Cerebellum (tissue), 4 donors: ENCODE measurements at places on chromosomes 2 and 18.

DNA sequence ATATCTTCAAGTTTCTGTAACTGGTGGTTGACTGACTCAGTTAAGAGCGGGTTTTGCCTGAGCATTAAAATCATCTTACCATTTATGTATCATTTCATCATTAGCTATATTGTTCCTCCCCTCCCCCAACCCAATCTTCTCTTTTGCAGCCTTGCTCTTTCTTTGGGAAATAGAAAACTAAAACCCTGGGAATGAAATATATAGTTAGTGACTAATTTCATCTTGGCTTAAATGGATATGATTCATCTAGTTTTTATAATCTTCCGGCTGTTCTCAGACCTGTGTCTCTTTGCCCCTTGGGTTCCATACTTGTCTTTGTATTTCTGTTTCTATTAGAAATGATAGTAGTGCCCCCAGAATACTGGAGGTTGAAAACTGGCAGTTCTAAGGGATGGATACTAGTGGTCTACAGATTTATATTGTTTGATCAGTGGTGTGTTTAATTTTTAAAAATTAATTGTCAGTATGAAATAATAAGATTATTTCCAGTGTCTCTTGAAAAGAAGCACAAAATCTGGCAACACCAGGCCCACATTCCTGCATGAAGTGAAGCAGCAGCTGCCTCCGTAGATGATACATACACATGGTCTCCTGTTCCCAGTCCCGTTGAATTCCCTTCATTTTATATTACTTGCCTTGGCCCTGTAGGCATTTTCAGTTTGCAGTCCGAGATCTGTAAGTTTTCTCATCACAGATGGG lies 44.5 kb downstream of the PHLPP1 start:
- DNase-seq = no peak

DNA sequence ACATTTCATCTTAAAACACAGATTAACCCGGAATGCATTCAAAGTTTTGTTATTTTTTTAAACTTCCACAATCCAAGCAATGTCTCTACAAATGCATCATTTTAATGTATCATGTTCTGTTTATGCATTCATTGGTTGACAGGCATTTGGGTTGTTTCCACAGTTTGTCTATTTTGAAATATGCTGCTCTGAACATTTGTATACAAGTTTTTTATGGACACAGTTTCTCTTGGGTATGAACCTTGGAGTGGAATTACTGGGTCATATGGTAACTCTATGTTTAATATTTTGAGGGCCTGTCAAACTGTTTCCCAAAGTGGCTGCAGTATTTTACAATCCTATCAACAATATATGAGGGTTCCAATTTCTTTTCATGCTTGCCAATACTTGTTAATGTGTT lies 57.3 kb downstream of the GULP1 start:
- DNase-seq = no peak

DNA sequence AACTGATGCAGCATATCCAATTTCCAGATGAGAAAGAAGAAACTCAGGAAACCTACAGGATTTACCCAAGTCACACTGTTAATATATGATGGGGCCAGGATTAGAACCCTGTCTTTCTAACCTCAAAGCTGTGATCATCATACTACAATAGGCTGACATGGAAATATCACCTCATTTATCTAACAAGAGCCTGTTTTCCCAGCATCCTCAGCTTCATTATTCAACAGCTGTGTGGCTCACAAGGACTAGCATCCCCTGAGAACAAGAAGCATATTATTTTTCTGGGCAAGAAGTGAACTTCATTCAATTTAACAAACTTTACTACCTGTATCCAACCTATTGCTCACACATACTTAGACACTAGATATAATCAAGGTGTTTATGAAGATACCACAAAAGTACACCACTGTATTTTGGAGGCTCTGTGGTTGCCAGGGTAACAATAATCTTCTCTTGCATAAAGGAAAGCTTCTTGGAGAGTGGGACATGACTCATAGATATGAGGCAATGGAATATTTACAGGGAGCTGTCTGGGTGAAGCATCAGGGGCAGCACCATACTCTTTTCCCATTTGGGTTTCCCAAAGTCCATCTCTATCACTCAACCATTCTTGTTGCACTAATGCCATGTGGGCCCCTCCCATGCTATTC lies 218.2 kb downstream of the RAD51AP2 start:
- DNase-seq = no peak

GRCh38 chr18:55587418-55588110 lies 428 bp downstream of the TCF4 start:
- peak; percentile 28 for DNase-seq

DNA sequence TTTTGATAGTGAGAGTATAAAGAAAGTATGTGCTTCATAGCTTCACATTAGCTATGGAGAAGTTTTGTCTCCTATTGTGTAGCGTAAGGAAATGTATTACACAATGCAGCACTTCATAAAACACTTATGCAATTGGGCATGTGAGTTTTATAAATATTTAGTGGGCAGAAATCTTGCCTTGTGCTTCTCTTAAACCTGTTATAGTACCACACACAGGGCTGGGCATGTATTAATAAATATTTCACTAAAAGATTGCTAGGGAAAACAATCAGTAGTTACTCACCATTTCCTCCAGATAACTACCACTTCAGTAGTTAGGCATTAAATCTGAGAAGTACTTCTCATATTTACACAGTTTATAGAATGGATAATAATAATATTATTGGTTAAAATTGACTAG lies 1080.8 kb upstream of the PIK3C3 start:
- DNase-seq = no peak

DNA sequence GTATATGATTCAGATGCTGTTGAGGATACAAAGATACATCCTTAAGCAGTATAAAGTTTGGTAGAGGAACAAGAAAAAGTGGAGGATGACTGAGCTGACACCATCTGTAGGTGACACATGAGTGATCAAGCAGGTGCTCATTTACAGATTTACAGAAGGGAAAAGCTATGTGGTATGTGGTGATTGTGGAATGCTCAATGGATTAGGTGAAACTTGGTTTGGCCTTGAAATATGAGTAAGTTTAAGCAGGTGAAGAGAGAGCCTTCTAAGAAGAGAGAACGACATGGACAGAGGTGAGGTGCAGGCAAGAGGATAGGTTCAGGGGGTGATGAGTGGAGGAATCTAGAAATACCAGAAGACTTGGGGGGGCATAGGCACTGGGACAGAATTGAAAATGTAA lies 5.9 kb downstream of the ASXL3 start:
- no peak for DNase-seq

DNA sequence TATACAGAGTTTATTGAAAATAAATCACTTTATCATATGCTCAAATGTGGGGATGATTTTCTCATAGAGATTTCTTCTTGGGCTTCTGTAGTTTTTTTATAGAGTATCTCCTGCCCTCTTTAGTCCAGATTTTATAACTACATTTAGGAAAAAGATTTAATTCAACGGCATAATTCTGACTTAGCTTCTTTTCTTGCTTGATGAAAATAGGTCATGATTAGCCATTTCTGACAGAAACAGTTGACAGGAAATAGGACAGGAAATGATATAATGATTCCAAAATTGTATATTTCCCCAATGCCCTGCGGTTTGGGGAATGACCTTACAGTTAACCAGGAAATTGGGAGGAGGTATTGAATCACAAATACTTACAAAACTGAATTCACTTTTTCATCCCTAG lies 1531.9 kb upstream of the ACVR2A start:
- no peak for DNase-seq

DNA sequence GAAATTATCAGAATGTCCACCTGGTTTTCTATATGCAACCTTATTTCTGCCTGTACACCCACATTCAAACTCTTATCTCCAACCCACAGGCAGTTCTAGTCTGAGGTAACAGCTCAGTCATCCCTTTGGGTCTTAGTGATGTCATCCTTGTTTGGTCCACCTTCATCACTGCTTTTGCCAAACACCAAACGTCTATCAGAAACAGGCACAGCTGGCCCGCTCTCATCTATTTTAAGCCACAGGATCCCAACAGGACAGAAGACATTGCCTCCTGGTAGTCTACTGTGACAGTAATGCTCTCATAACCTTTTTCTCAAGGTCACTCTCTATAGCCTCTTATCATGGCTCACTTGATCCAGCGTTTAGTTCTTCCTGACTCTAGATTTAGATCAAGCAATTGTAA lies 99.0 kb upstream of the CHAC2 start:
- DNase-seq = no peak

GRCh38 chr2:104233591-104233990 lies 620.3 kb upstream of the POU3F3 start:
- no peak for DNase-seq

- no peak for DNase-seq
Measured at GRCh38 chr18:3723554-3723953, 273.6 kb downstream of the TGIF1 start.

GRCh38 chr18:32093102-32093511 lies 1.4 kb downstream of the RNF138 start:
- peak; percentile 38 for DNase-seq

DNA sequence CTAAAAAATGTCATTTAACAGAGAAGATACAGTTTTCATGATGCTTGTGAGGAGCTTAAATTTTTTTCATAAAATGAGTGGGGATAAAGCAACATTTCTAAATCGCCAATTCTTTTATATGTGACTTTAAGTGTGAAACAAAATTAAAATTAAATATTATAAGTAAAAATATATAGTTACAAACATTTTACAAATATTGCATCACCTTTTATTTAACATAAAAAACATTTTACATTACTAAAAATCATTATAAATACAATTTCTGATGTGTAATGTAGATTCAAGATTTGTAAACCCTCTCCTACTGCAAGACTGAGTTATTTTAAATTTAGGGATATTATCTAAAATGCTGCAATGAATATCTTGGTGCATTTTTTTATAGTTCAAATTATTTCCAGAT lies 44.4 kb upstream of the GATA6 start:
- DNase-seq = no peak

- no peak for DNase-seq
Measured at GRCh38 chr18:70078106-70078505, 127.4 kb downstream of the RTTN start.

DNA sequence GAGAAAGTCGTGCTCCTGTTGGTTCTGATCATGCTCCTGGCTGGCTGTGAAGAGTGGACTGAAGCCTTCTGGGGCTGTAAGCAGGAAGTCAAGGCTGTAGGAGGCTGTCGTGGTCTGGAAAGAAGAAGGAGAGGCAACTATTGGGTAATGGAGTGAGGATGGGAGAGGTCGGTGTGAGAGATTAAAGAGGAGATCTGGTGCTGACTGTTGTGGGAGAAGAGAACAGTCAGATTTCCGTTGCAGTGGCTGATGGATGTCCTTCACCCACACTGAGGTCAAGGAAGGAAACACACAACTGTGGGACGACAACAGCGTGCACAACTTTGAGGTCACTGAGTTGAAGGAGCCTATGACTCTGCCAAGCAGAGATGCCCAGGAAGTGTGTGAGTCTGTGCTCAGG lies 2.8 kb upstream of the PSMD1 start:
- DNase-seq = no peak

- no peak for DNase-seq
Measured at GRCh38 chr2:203797276-203797675, 70.3 kb upstream of the CTLA4 start.

GRCh38 chr18:48891721-48892120 lies 59.0 kb downstream of the SMAD7 start:
- DNase-seq = no peak

- DNase-seq = no peak
Measured at GRCh38 chr18:7174344-7175095, 56.4 kb upstream of the LRRC30 start.

- no peak for DNase-seq
Measured at GRCh38 chr2:236601316-236602202, 31.9 kb downstream of the ACKR3 start.

GRCh38 chr18:848062-848861 lies 36.2 kb upstream of the YES1 start:
- DNase-seq = no peak

GRCh38 chr2:120105360-120105759 lies 92.5 kb downstream of the EPB41L5 start:
- DNase-seq = no peak

GRCh38 chr18:61823595-61823994 lies 69.2 kb downstream of the RNF152 start:
- peak; percentile 33 for DNase-seq

- no peak for DNase-seq
Measured at GRCh38 chr2:235820571-235820970, 326.7 kb downstream of the AGAP1 start.

DNA sequence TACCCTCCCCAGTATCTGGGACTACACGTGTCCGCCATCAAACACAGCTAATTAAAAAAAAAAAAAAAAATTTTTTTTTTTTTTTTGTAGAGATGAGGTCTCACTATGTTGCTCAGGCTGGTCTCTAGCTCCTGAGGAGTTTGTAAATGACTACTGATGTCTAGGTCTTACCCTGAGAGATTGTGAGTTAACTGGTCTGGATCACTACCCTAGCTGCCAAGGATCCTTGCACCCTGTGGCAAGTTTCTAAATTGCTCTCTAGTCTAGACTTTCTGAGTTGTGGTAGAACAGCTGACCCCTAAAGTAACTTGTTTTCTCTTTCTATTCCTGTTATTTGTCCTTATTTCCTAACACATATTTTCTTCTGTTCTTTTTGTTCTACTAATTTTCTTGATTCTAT lies 44.5 kb downstream of the ABHD3 start:
- DNase-seq = no peak

- no peak for DNase-seq
Measured at GRCh38 chr18:62938487-62938886, 223.1 kb downstream of the PHLPP1 start.

DNA sequence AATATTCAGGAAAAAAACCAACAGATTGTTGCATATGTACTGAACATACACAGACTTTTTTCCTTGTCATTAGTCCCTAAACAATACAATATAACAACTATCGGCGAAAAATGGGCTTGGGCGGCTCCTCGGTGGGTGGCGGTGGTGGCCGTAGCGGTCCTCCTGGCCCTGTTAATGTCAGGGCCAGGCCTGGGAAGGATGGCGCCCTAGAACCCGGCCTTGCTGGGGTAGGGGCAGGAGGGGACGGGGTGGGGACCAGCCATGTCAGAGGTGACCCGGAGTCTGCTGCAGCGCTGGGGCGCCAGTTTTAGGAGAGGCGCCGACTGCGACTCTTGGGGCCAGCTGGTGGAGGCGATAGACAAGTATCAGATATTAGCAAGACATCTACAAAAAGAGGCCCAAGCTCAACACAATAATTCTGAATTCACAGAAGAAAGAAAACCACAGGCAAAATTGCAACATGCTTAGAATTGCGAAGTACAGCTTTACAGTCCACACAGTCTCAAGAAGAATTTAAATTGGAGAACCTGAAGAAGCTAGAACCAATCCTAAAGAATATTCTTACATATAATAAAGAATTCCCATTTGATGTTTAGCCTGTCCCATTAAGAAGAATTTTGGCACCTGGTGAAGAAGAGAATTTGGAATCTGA lies 36.5 kb downstream of the ROCK2 start:
- no peak for DNase-seq

GRCh38 chr2:156548413-156548812 lies 112.2 kb downstream of the GPD2 start:
- no peak for DNase-seq

DNA sequence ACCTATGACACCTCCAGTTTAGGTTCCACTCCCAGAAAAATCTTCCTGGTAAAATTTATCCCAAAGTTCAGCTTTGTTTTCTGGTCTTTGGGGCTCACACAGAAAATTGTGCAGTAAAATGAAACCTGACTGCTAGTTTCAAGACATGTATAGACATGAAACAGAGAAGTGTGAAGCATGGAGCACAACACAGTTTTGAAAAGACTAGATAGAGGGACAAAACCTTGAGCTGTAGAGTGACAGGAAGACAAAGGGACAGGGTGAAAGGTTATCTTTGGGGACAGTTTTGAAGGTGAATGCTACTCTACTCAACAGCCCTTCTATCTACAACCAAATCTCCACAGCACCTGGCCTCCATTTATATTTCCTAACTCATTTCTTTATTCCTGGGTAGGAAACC lies 352.6 kb downstream of the RBM43 start:
- DNase-seq = no peak

GRCh38 chr18:56712761-56713160 lies 61.6 kb downstream of the WDR7 start:
- DNase-seq = no peak
